Smooth muscle cell of the brain vasculature (primary cell): ENCODE measurements at places on chromosomes 16 and 17.

GRCh38 chr17:81582341-81582740 is 30.2 kb upstream of the FAAP100 start:
- no peak for DNase-seq

DNA sequence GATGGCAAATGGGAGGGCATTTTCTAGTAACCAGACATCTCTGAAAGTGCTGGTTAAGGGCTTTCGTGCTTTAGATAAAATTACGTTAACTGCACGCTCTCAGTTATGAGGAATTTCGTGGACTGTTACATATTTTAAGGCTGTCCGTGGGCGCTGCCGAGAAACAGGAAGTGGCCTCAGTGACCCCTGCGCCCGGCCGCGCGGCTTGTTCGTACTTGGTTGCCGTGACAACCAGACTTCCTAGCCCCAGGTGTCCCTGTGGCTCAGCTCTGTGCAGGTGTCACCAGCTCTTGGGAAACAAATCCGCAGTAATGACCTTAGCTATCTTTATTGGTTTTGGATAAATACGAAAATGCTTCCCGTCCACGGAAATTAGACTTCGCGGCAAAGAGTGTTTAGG is 52.7 kb downstream of the LMF1 start:
- DNase-seq = no peak

DNA sequence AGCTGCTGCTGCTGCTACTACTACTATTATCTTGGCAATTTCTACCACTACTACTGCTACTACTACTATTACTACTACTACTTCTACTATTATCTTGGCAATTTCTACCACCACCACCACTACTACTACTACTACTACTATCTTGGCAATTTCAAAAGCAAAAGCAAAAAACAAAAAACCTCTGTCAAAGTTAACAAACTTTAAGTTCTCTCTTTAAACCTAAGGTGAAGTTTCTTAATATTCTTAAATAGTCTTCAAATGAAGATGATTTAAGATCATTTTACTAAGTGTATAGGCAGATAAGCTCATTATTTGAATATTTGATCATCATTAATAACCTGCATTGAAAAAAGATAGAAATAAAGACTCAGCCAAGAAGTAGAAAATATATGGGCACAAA is 118.5 kb downstream of the BRIP1 start:
- DNase-seq = no peak

DNA sequence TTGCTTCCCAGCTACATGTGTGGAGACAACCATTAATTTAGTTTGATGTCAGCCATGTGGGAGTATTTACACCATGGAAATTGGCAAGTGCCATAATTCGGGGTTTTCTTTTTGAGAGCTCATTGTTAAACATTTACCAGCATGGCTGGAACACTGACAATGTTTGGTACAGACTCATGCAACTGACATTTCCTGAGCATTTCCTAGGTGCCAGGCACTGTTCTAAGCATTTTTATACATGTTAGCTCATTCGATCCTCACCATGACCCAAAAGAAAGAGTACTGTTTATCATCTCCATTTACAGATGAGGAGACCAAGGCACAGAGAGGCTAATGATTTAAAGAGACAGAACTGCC is 86.9 kb downstream of the FOXL1 start:
- no peak for DNase-seq

- DNase-seq = no peak
Measured at GRCh38 chr17:69732272-69732918, 317.9 kb downstream of the MAP2K6 start.

DNA sequence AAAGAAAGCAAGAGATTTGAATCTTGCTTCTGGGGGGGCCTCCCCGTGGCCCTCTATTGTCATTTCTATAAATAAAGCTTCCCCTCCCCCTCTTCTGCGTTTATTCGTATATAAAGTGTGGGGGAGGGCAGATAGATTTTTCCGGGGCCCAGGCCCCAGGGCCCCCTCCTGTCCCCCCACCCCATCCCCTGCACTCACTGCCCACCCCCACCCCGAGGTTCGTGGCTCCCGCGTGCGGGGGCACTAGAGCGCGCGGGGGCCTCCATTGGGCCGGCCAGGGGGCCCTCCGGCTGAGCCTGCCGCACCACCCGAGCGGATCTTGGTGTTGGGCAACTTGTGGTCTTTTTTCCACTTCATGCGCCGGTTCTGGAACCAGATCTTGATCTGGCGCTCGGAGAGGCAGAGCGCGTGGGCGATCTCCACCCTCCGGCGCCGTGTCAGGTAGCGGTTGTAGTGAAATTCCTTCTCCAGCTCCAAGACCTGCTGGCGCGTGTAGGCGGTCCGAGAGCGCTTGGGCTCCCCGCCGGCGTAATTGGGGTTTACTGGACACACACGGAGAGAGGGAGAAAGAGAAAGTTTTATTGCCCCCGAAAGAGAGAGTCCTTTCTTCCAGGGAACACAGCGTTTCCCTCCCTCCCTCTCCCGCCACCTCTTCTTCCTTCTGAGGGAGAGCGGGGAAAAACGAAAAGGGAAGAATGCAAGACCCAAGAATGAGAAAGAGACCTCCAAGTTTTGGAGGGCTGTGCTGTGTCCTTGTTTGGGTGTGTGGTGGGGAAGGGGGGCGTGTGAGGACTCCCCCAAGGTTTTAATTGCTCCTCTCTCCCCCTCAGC is 1.5 kb downstream of the HOXB4 start:
- DNase-seq = no peak

DNA sequence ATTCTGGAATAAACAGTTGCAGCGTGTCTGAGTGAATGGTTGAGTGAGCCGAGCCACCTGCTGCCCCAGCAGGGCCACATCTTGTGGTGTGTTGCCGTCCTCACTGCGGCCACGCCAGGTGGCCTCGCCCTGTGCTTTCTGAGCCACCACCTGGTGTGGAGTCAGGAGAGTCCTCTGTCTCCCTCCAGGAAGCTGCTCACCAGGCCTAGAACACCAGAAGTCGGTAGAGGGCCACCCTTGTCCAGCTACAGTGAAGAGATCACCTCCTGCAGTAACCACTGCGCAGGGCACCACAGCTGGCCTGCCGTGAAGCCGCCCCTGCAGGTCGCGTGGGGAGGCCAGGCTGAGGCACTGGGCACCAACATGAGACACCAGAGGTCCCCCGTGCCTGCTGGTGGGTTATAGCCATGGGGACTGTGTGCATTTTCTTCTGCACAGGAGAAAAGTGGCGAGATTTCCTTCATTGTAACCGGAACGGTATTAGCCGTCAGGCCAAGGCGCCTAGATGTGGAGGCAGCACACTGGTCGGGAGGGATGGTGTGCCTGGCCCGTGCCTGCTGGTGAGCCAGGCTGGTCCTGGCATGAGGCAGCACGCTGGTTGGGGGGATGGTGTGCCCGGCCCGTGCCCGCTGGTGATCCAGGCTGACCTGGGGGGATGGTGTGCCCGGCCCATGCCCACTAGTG is 28.9 kb upstream of the FOXK2 start:
- DNase-seq = no peak
